ENCODE measurements at places on chromosomes 2 and 18.

DNA sequence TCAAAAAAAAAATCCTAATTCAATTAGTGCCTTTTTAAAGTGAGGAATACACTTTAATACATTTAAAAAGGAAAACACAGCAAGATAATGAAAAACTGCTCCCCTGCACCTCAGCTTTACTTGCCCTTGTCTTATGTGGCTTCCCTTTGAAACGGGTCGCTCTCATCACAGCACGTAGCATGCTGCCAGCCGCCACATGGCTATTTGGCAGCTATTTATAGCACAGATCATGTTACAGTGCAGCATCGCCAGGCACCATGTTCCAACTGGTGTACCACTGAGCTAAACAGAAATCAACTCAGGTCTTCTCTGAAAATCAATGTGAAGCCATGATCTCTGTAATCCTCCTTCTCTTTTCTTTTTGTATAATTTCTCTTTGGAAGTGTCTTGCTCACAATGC lies 65.1 kb downstream of the TMEM182 start:
- DNase-seq: peak; percentile 23

DNA sequence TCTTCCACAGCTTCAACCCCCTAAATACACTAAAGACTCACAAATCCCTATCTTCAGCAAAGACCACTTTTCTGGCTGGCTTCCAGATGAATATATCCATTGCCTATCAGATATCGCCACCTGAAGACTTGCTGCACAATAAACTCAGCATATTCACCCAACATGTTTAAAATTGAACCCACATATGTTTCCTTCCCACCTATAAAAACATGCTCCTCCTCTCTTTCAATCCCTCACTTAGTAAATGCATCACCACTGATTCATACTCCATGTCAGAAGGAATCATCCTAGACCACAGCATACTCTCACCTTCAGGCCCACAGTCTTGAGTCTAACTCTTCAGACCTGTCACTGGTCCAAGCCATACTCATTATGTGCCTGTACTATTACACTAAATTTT lies 5.3 kb downstream of the SPC25 start:
- no peak for DNase-seq

DNA sequence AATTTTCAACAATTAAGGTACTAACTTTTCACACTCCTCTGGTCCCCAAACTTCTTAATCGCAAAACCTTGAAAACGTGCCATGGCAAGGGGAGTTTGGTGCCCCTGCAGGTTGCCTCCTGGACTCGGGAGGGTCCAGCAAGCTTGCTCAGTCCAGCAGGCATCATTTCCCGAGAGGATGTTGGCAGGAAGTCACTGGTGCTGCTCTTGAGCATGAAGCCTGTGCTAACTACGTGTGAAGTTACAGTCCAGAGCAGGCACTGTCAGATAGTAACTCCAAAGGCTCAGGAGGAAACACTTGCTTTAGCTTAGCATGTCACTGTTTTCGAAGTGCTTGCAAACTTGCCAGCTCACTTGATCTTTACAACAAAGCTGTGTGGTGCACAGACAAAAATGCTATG lies 215.4 kb downstream of the MYCN start:
- DNase-seq: no peak

- DNase-seq: no peak
These were observed 320.0 kb upstream of the TRIB2 start for GRCh38 chr2:12396699-12397098.

- no peak for DNase-seq
These were observed 16.9 kb downstream of the ACSL3 start for GRCh38 chr2:222877556-222878300.

DNA sequence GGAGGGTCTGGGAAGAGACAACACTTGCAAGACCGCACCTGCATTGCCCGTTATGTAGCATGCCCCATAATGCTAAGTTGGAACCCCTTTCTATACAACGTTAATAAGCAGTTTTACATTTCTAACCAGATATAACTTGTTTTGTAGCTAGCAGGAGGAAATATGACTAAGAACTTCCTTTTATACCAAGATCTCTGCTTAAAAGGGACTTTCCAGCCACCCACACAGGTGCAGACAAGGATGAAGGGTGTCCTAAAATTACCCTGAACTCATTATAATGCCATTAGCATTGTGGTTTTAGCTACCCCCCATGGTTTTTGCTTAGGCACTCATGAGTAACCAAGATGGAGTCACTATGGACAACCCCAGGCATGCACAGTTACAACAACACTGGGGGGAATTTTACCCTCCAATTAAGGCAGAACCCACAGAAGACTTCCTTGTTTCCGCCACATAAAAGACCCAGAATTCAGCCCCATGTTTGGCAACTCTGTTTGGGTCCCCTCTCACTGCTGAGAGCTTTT lies 362.8 kb downstream of the CBLN2 start:
- DNase-seq: no peak

- DNase-seq: no peak
These were observed 1.3 kb upstream of the ACKR3 start for GRCh38 chr2:236568068-236568921.

DNA sequence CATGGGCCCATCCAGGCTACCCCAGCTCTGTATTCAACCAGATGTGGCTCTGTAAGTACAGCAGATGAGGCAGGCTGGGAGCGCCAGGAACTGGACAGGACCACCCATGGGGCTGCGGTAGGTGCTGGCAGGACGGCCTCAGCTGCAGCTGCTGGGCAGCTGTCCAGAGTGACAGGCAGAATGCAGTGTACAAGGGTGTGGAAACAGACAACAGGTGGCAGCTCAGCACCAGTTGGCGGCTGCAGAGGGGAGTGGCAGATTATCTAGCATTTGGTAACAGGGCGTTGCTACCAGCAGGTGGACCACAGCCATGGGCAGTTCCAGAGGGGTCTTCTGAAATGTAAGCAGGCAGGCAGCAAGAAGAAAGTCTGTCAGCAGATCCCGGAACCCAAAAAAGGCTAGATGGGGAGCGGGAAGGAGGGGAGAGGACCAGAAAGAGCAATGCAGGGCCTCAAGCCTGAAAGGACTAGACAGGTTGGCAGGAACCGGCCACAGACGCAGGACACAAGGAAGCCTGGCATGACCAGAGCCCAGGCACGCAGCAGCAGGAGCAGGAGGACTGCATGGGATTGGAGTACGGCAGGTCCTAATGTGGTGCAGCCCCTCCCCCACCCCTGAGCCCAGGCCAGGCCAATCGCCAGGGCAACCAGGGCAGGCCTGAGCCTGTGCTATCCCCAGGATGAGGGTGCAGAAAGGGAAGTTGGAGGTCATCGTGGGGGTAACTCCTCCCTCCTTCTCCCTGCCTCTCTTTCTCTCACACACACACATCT lies 24.7 kb downstream of the PKDCC start:
- no peak for DNase-seq

GRCh38 chr2:217740178-217740577 lies 262.6 kb downstream of the TNS1 start:
- DNase-seq: no peak

DNA sequence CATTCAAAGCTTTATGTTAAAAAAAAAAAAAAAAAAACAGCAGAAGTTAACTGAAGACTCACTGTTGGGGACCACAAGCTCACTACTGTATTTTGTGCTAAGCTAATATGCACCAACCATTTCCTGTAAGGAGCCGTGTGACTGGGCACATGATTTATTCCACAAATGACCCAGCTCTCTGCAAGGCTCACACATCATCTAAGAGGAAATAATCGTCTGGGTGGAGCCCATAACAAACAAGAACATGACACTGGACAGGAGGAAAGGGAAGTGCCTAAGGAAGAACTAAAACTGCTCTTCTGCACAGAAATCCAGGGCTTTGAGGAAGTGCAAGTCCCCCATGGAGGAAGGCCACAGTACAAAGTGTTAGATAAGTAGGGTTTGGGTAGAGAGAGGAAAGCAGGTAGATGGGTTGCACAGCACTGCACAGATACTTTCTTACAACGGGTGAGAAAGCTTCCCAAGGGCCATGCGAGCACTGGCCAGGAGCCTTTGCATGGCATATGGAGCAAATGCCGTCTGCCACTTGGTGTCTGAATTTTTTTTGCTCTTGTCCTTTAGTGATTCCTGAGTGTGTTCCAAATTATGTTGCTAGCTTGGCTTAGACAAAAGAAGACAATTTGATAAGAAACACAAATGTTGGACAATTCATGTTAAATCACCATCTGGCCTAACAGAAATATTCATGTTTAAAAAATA lies 24.4 kb downstream of the NFE2L2 start:
- no peak for DNase-seq

GRCh38 chr18:3814816-3815215 lies 364.8 kb downstream of the TGIF1 start:
- DNase-seq: no peak

- no peak for DNase-seq
These were observed 58.5 kb upstream of the CTLA4 start for GRCh38 chr2:203809084-203809521.

DNA sequence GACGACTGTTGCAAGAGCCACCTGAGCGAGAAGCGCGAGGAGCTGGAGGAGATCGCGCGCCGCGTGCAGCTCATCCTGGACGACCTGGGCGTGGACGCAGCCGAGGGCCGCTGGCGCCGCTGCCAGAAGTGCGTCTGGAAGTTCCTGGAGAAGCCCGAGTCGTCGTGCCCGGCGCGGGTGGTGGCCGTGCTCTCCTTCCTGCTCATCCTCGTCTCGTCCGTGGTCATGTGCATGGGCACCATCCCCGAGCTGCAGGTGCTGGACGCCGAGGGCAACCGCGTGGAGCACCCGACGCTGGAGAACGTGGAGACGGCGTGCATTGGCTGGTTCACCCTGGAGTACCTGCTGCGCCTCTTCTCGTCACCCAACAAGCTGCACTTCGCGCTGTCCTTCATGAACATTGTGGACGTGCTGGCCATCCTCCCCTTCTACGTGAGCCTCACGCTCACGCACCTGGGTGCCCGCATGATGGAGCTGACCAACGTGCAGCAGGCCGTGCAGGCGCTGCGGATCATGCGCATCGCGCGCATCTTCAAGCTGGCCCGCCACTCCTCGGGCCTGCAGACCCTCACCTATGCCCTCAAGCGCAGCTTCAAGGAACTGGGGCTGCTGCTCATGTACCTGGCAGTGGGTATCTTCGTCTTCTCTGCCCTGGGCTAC lies 1.2 kb downstream of the KCNF1 start:
- no peak for DNase-seq

DNA sequence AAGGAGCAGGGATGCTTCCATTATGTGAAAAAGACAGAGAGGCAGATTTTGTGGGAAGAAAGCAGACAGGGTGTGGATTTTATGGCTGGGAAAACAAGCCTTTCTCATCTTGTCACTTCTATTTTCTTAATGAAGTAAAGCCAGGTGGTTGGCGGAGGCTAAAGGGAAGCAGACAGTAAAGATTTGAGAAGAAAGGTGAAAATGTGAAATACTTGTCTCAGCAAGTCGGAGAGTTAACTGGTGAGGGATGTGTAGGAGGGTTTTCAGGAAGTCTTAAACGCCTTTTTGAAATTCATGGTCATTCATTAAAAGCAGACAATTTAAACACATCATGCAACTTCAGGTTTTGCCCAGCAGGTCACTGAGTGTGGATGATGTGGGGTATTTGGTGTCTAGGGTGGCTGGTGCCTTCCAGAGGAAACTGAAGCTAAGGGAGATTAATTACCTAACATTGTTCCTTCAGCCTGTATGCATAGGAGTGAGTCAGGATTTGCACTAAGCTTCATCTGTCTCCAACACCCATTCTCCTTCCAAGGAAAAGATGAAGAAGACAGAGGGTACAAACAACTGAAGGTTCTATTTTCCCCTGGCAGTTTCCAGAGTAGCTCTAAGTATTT lies 20.7 kb downstream of the SLC14A2 start:
- DNase-seq: no peak

GRCh38 chr2:170498619-170499018 lies 216.5 kb upstream of the SP5 start:
- DNase-seq: no peak

GRCh38 chr18:22398464-22398863 lies 19.3 kb downstream of the CTAGE1 start:
- DNase-seq: no peak

DNA sequence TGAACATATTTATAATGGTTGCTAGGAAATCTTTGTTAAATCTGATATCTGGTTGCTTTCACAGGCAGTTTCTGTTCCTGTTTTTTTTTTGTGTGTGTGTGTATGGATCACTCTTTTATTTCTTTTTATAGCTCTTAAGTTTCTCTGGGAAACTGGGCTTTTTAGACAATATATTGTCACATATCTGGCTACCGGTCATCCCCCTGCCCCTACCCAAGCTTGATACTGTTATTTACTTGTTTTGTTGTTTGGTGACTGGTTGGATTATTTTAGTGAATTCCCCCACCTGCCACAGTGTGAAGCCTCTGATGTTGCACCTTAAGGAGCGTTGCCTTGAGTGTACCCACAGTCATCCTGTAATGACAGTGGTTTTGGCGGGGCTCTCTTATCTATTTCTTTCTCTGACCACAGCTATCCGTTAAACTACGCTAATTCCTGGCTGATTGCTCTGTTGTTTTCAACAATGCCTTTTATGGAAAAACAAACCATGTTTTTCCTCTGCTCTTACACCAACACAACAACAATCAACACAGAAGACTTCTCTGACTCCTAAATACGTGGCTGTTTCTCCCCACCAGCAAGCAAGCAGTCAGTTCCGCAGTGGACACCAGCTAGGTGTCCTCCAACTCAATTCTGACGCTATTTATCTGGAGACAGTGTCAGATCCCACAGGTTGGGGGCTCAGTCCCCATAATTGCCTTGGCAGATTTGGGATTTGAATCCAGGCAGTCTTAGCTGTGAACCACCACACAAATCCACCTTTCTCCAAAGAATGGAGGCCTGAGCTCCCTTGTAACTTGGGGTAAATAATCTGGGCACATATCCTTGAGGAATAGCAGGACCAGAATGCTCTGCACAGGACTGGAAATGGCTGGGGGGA lies 10.9 kb downstream of the GNLY start:
- DNase-seq: no peak

- DNase-seq: no peak
These were observed 672.2 kb upstream of the ACVR2A start for GRCh38 chr2:147172493-147173188.

DNA sequence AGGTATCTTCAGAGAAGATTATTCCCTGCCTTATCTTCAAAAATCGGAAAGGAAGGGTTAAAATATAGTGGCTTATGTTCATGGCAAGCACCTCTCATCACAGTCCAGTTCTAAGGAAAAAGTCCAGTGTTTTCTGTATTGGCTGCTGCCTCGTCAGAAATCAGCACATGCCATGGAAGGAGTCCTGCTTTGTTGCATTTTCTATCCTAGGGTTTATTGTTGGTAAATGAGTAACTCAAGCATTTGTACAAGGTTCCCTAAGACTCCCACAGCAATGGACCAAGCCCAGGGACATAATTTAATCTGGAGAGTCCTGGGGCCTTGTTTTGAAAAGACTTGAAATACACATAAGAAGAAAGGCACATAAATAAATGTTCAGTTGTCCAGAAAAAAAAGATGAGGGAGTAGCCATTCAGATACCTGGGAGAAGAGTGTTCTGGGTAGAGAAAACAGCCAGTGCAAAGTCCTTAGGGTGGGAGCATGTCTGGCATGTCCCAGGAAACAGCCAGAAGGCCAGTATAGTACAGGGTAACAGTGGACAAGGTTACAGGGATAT lies 26.4 kb downstream of the NBEAL1 start:
- DNase-seq: no peak
